Stimulated activated CD8-positive, alpha-beta memory T cell treated with anti-CD3 and anti-CD28 coated beads, Interleukin-15, amount 100 ng/mL, for 4 hours (primary cell): ENCODE measurements at places on chromosomes 2 and 18.

DNA sequence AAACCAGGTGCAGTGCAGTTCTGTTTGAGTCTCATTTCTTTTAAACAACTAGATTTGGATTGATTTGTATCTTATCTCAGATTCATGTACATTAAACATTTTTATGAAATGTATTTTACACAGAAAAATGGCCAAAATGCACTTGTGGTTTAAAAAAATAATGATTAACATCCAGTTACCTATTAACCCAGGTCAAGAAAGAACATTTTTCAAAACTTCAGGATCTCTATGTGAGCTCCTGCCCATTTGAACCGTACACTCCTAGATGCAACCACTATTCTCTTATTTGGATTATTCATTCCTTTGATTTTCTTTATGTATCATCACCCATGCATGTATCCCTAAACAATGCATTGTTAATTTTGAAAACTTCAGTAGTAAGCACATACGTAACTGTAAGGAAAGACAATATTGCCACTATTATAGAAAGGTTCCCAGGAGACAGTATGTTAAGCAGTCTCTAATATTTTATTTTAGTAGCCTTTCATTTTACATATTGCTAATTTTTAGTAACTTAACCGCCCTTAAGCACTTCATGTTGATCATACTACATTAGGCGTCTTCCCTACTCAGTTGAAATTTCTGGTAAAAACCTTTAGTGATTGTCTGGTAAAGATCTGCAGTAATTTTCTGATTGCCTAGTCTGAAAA lies 22.7 kb downstream of the RNF138 start:
- no peak for DNase-seq

DNA sequence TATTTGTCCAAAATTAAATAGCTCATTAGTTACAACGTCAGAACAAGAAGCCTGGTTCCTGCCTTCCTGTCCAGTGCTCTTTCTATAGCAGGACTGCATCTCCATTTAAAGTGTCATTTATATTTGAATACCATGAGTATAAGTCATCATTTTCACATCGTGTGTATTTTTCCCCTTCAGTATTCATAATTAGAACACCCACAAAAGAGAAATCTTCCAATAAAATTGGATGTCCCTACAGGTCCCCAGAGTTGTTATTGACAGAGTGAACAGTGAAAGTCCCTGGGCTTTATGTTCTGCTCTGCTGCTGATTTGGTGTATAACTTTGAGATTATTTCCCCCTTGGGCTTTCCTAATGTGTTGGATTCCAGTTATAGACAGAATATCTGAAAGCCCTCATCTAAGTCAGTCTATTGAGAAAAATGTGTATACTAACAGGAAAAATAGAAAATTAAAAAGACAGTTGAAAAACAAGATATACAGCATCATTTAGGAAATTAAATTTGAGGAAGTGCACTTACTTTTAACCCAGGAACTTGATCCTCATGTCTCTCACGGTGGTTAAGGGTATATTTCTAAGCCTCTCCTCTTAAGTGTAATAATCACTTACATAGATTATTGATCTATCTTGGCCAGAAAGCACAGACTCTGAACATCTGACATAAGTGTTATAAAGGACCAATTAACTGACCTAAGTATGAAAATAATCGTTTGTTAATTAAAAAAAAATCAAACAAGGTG lies 15.2 kb upstream of the REV1 start:
- DNase-seq = no peak

DNA sequence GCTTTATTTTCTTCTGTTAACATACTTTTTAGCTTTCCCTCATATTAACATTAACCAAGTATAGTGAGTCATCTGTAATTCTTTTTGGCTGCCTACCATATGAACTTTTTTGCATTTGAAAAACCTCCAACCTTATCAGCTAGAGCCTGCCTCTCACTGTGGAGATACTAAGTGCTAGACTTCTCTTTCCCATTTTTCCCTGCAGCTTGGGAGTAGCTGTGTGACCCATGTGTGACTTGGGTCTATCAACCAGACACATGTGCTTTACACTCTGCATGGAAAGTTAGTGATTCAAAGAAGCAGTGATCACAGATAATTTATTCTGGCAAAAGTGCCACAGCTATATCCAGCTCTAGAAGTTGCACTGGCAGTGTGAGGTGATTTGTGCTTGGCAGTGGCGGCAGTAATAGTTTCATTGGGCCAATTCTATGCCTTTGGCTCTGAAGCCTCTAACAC lies 36.3 kb downstream of the PREPL start:
- no peak for DNase-seq

GRCh38 chr2:53635694-53636093 lies 131.9 kb upstream of the CHAC2 start:
- DNase-seq = no peak

- no peak for DNase-seq
These were observed 403.7 kb upstream of the MEIS1 start for GRCh38 chr2:66031236-66031635.

GRCh38 chr2:74223941-74224770 lies 25.7 kb downstream of the MTHFD2 start:
- DNase-seq = no peak

GRCh38 chr2:200798514-200798913 lies 13.2 kb upstream of the BZW1 start:
- no peak for DNase-seq

DNA sequence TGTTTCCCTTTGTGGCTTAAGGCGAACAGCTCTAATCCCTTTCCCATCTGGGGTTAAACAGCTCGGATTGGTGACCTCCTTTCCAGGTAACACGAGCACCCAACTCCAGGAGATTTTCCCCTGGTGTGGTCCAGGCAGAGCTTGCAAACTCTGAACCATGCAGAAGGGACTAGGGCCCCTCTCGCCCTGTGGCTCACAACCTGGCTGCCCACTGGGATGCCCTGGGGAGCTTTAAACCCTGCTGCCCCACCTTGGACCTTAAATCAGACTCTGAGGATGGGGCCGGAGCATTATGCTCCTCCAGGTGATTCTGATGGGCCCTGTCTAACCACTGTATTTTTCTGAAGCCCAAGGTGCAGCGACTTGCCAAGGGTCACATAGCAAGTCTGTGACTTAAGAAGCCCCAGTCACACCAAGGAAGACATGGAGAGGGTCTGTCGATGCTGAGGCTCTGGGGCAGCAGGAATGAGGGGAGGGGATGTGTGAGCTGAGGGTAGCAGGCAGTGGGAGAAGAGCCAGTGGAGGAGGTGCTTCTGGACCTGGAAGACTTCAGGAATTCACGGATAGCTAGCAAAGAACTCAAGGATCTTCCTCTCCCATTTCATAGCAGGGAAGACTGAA lies 5.9 kb downstream of the ARID5A start:
- DNase-seq = no peak

GRCh38 chr18:44961288-44961995 lies 280.8 kb downstream of the SETBP1 start:
- DNase-seq = no peak

- no peak for DNase-seq
These were observed 311.0 kb downstream of the NDUFA10 start for GRCh38 chr2:239714116-239714515.

DNA sequence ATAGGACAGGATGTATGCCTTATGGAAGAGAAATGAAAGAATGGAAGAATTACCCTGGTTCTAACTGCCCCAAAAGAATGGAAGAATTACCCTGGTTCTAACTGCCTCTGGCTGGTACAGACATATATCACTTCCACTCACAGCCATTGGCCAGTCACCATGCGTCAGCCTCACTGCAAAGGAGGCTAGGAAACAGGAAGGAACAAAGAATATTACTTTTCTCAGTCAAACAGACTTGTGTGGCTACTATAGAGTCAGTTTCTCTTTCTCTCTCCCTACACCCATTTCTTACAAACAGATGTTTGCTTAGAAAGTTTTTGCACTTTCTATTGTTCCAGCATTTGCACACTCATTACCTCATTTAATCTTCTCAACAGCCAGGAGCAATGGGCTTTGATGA lies 1111.1 kb upstream of the KLHL29 start:
- no peak for DNase-seq

DNA sequence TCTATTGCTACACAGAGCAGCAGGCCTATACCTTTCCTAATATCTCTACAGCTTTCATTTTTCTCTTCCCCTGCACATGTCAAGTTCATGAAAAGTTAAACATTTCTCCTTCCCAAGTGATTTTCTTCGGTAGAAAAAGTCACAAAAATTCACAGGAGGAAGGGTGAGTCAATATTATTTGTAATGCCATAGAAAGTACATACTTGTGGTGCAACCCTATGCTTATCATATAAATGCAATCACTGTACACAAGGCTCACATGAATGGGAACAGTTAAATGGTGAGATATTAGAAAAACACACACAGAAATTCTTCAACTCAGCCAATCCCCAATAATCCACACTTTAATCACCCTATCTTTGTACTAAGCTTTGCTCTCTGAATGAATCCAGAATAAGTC lies 651.6 kb downstream of the LRRTM4 start:
- DNase-seq = no peak

DNA sequence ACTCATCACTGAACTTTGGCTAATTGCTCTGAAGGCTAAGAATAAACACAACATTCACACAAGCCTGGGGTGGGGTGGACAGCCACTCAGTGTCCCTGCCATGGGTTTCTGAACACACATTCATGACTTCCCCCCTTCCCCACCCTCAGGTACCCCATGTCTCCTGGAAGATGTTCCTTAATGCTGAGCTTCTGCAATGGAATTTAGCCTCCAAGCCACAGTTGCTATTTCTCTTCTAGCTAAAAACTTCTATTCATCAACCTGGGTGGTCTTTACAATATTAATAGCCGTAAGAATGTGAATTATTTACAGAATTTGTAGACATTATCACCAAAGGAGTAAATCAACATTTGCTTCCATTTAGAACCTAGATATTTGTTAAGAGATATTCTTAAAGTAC lies 175.1 kb downstream of the ACKR3 start:
- no peak for DNase-seq

DNA sequence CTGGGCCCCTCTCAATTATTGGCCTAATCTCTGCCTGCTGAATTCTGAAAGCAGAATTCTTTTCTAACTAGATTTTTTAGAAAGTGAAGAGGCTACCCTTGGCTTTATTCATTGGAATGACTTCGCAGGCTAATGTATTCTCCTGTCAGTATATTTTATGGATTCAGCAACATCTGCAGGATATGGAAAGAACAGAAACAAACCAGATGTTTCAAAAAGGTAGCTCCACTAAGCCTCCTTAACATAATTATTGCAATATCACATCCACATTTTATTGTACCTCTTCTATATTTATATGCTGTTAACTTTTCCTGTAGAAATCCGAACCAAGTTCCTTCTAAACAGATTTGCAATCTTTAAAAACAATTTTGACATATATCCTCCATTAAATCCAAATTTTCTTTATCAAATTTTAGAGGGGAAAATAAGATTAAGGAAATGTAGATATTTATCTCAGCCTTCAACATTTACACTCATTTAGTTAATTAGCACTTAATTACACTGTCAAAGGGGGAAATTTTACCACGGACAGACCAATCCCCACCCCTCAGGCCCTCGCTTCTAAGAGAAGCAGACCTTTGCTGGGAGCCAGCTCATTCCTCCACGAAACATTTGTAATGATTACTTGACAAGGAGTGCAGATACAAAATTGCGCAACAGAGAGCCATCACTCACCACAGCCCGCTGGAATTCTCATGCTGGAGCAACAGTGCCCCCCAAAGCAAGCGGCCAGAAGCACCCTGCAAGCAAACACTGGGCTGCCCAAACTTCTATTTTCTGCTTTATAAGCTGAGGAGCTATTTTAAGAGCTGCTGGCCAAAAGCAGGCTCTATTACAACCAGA lies 253.4 kb downstream of the ETAA1 start:
- no peak for DNase-seq

DNA sequence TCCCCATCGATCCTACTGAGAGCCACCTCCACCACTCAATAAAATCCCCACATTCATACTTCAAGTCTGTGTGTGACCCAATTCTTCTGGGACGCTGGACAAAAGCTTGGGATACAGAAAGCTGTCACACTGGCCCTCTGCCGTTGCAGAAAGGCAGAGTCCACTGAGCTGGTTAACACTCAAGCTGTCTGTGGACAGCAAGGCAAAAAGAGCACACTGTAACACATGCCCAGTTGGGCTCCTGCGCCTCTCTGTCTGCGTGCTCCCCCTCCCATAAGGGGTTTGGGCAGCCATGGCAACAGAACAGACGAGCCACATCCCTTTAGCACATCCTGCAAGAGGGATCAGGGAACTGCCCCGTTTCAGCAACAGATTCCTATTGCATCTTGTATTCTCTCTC lies 106.9 kb upstream of the RGPD4 start:
- no peak for DNase-seq

- DNase-seq = no peak
These were observed 13.0 kb downstream of the CALCRL start for GRCh38 chr2:187435078-187435477.

DNA sequence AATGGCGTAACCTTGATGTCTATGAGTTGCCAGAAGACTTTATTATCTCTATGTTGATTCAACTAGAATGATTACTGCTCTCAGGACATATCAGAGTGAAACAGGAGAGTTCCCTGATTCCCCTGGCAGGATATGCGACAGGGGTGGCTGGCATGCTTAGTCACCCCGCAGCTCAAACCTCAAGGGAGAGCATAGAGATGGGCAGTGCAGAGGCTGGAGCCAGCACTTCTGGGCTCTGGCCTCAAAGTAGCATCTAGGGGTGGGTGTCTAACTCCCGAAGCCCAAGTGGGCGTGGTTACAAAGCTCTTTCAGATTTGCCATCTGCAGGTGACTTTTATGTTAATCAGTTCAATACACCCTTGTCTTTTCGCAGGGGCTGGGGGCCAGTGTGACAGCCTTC lies 391.6 kb downstream of the ADCYAP1 start:
- DNase-seq = no peak

DNA sequence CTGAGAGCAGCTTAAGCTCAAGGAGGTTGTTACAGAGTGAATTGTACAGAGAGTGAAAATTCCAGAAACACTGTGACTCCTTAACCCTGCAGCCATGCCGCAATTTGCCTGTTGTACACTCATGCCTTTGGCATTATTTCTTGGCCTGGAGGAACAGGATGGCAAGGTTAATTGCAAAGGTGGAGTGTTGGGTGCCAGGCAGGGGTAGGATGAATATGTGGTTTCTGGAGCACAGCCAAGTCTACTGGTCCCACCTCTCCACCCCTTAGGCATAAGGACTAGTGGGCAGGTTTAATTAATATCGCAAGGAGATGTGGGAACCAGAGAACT lies 250.2 kb downstream of the LRRTM1 start:
- no peak for DNase-seq

DNA sequence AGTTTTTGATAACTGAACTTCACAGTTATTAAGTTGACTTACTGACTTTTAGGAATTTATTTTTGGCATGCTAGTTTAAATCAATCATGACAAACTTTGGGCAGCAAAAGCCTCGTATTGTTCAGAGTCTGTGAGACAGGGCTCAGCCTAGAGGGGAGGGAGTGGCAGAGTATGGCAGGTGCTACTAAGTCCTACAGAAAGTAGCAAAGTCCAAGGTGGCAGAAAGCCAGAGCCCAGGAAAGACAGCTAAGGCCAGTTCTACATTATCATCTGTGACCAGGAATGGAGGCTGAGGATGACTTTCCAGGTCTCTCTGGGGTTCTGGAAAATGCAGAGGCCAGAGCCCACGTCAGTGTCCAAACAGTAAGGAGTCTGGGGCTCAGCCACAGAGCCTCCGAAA lies 34.2 kb downstream of the CHST10 start:
- no peak for DNase-seq

GRCh38 chr2:26911911-26912861 lies 58.3 kb upstream of the MAPRE3 start:
- DNase-seq = no peak
